ENCODE measurements at places on chromosomes 6 and 20.

DNA sequence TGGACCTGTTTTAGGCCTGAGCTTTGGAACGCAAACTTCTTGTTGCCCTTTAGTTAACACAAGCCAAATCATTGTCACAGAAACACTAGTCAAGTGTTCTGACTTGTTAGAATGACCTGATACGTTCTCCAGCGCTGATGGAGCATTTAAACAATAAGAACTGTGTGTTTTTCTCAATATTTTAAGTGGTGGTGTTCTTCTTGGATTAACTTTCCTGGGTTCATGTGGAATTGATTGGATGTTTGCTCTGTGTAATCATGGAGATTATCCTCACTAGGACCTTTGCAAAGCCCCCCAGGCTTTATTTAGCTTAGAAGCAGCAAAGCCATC, 1.6 kb downstream of the LRRC1 start:
- no peak for DNase-seq

- DNase-seq, result no peak
Observed at GRCh38 chr6:21001736-21002135, 467.5 kb downstream of the CDKAL1 start.

- no peak for DNase-seq
Observed at GRCh38 chr6:128754658-128755256, 128.2 kb upstream of the LAMA2 start.

DNA sequence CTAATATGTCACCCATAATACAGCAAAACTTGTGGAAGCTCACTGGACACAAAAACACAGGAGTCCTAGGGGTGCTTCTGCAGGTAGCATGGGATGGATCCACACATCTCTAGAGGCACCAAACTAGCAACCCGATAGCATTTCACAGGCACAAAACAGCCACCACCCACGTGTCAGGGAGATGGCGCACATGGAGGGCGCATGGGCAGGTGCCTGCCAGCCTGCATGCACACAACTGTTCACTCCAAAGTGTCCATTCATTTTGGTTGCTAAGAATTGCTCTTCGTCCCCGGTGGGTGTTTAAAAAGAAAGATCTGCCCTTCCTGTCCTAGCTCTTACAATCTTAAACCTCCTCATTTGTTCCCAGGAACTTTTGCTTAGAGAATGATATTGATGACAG, 171.3 kb downstream of the SYNDIG1 start:
- DNase-seq, result no peak

- DNase-seq, result no peak
Observed at GRCh38 chr20:5696011-5696559, 54.1 kb upstream of the SHLD1 start.
